Osteoblast (primary cell): ENCODE measurements at places on chromosomes 6 and 20. TPM values are rescaled to one million over a fixed set of nuclear protein-coding genes. Genes with fewer than 3 reads are reported as not detected.
A peak's percentile ranks its signal among the peaks of the same experiment; 100 is the strongest.

- no peak overlapping the region for H3K4me3 ChIP-seq
- H3K4me1 ChIP-seq, result peaks cover 44% of the 10 kb centered on the region
- DNase-seq, result peak; percentile 68
- peak overlapping the region; percentile 82 for H3K27ac ChIP-seq
- H3K27me3 ChIP-seq, result no peaks in the 10 kb centered on the region
- no peaks in the 10 kb centered on the region for H3K36me3 ChIP-seq
These were observed 374.1 kb downstream of the CD109 start for GRCh38 chr6:74070091-74070490.

GRCh38 chr6:40477246-40478126 lies 109.7 kb downstream of the LRFN2 start:
- H3K4me3 ChIP-seq, result no peak overlapping the region
- no peaks in the 10 kb centered on the region for H3K36me3 ChIP-seq

DNA sequence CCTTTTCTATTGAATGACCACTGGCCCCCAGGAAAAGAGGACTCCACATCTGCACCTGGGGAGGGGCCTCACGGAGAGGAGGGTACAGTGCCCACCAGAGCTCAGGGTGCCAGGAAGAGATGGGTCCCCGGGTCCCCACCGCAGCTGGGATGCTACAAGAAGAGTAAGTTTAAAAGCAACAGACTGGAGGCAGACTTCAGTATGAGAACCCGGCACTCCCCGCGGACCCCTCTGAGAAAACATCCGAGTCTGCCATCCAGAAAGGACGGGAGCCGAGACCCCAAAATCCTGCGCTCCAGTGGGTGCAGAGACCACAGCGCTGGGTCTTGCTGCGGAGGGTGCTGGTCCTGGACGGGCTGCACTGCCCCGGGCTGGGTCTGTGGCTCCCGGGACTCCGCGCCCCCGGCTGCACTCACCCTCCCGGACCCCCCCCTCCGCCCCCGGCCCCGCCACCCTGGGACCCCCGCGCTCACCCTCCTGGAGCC lies 350 bp downstream of the HELZ2 start:
- H3K27ac ChIP-seq, result peak overlapping the region; percentile 61
- DNase-seq, result no peak
- no peaks in the 10 kb centered on the region for H3K36me3 ChIP-seq
- peaks cover 20% of the 10 kb centered on the region for H3K4me1 ChIP-seq

GRCh38 chr6:52598123-52598823 lies 21.4 kb upstream of the TRAM2 start:
- H3K36me3 ChIP-seq, result no peaks in the 10 kb centered on the region
- peak overlapping the region; percentile 19 for H3K4me3 ChIP-seq
- peak; percentile 83 for DNase-seq

- no peaks in the 10 kb centered on the region for H3K36me3 ChIP-seq
- no peaks in the 10 kb centered on the region for H3K27me3 ChIP-seq
- H3K4me1 ChIP-seq, result no peaks in the 10 kb centered on the region
- no peak overlapping the region for H3K27ac ChIP-seq
These were observed 85.2 kb upstream of the PHACTR3 start for GRCh38 chr20:59518881-59519706.

GRCh38 chr6:15658181-15658744 lies 4.6 kb downstream of the DTNBP1 start:
- H3K27me3 ChIP-seq, result no peaks in the 10 kb centered on the region
- no peaks in the 10 kb centered on the region for H3K36me3 ChIP-seq

DNA sequence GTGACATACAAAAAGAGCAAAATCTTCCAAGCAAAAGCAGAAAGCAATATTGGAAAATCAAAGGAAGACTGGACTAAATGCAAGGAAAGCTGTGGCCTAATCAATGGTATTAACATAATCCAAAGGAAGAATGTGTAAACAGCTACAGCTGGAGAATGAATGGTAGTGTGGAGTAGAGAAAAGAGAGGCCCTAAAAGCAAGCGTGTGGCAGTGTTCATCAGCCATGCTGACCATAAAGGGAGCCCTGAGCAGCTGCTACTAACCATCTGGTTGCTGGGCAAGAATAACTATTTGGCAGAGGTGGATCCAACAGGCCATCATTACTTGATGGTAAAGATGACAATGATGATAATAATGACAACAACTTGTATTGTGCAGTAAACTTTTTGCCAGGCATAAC lies 148.5 kb upstream of the BEND6 start:
- no peak overlapping the region for H3K4me3 ChIP-seq
- H3K27me3 ChIP-seq, result no peaks in the 10 kb centered on the region
- peaks cover 72% of the 10 kb centered on the region for H3K4me1 ChIP-seq
- DNase-seq, result no peak
- H3K36me3 ChIP-seq, result peaks cover 4% of the 10 kb centered on the region

The RPRD1B gene
- total RNA-seq, result 21.5 and 29.3 TPM in 2 replicates

The CST5 gene
- not detected in 2 replicates for total RNA-seq

The HRH3 gene
- total RNA-seq, result not detected in 2 replicates

The NOL4L gene
- total RNA-seq, result 5.9 and 6.2 TPM in 2 replicates
